Right lung (tissue), 10 donors: ENCODE measurements at places on chromosomes 2 and 18.

DNA sequence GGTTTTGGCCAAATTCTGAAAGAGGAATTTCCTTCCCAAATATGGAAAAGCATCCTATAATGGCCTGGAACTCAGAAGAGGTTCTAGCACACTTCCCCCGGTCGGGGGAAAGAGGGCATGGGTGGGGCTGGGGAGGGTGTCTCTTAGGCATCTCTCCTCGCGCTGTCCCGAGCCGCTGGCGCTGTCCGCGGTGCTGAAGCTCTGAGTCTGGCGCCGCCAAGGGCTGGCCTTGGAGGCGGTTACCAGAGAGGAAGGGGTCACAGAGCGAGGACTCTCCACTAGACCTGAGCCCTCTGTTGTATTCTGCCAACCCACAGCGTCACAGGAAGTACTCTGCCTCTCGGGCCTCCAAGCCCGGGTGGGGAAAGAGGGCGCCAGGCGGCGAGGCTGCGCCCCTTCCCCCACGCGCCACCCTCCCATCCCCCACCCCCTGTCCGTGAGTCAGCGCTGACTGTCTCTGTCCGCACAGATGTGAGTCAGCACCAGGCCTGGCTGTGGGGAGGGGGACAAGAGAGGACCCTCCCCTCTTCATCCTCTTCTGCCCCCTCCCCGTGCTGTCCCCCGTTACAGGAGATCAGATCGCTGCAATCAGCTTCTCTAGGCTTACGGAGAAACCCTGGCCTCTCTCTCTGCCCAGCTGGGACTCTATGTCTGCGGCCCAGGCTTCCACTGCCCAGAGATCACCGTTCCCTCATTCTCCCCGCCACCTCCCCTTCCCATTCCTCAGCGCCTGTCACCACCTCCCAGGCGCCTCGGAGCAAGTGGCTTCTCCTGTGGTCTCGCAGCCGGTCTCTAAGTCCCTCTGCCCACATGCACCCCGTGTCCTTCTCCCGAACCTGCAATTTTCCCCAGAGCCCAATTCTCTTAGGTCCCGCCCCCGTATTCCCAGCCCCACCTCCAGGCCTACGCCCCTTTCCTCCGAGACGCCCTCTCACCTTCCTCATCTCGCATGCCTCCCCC lies 779 bp downstream of the PTPRN start:
- DNase-seq, result peak; percentile 56

DNA sequence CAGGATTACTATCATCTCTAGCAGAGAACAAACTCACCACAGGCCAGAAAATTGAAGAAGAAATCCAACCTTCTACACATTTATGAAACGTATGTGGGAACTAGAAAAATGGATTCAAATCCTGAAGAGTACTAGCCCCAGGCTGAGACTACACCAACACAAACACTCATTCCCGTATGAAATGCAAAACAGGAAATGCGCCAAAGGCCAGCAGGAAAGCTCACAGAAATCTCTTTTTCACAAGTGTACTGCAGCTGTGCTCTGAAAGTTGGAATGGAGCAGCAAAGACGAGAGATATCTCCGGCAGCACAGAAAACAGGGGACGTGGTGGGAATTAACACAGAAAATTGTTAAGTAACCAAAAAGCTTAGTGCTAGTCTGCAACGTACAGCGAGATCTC lies 913.5 kb downstream of the TDRD15 start:
- DNase-seq, result peak; percentile 2

GRCh38 chr2:1979138-1979537 lies 234.8 kb upstream of the PXDN start:
- DNase-seq, result no peak

- DNase-seq, result no peak
Observed at GRCh38 chr2:47535996-47536395, 133.0 kb downstream of the MSH2 start.
